ENCODE measurements at places on chromosomes 3 and 15.

GRCh38 chr3:151630938-151631441 is 102.7 kb upstream of the AADACL2 start:
- no peak for DNase-seq

DNA sequence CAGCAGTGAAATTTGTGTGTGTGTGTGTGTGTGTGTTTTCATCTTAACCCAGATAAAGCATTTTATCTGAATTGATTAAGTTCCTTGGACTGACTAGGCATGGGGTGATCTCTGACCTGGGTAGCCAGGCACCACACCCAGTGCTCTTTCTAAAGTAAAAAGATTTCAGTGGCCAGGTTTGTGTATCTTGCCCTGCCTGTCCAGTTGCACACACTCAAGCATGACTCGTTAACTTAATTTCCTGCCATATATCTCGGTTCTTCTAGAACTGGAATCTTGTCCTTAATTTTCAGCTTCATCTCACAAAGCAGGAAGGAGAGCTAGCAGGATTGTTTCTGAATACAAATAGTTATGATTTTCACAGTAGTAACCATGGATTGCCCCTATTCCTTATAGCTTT is 17.0 kb downstream of the TM4SF18 start:
- DNase-seq, result no peak

DNA sequence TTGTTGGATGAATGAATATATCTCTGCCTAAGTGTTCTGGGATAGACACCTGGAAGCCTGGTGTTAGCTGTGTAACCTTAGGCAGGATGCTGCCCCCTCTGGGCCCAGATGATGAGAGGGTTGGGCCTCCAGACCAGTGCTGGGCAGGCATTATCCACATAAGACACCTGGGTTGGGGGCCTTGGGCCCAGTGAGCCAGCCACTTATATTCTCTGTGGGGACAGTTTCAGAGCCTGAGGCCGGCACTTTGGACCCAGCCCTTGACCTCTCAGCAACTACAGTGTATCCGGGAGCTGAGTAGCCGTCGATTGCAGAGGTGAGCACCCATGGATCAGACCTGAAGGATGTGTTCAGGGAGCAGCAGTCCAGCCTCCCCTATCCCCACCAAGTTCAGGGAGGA is 2.2 kb downstream of the HEMK1 start:
- no peak for DNase-seq

DNA sequence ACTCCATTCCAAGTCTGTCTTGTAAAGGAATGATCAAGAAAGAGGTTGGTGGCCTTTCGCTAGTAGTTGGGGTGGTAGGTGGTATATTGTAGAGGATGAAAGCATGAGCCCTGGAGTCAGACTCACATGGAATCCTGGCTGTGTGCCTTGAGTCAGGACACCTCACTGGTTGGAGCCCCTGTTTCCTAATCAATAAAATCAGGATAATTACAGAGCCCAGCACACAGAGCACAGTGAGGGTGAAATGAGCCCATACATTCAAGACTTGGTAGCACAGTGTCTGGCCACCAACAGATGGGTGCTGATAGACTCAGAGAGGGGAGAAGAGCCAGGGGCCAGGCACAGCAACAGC is 95.1 kb upstream of the MYZAP start:
- no peak for DNase-seq

DNA sequence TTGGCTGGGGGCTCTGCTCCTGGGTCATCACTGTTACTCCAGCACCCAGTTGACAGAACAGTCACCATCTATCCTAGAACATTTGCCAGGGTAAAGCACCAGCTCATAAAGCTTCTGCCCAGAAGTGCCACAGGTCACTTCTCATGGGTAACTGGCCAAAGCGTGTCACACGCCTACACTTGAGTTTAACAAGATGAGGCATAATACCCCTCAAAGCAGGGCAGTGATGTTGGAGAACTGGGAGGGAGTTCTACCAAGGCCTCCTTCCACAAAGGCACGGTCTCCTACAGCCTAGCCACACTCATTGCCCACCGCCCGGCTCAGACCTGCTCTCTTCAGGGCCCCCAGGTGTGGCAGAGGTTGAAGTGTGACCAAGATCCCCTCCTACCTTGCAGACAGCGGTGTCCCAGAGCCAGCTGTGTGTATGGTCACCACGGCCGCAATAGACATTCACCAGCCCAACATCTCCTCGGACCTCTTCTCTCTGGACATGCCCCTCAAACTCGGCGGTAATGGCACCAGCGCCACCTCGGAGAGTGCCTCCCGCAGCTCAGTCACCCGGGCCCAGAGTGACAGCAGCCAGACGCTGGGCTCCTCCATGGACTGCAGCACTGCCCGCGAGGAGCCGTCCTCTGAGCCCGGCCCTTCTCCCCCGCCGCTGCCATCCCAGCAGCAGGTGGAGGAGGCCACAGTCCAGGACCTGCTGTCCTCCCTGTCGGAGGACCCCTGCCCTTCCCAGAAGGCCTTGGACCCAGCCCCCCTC is 107.7 kb downstream of the ETFA start:
- no peak for DNase-seq

DNA sequence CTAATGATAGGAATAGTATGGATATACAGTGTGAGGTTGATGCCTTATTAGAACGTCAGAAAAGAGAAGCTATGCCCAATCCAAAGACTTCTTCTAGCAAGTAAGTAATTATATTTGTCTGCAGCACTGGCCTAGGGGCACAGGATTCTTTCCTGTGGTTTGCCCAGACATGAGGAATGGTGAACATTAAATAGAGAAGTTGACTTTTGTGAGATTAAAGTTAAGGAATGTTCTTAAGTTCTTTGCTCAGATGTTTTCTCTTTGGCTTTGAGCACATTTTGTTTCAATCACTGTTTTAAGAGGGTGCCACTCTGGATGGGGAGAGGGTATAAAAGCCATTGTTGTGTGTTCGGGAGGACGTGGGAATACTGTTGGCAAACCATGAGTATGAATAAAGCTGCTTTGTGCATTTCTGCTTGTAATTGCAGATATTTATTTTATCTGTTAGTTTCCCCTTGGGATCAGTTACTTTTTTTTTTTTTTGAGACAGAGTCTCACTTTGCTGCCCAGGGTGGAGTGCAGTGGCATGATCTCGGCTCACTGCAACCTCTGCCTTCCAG is 8.3 kb downstream of the KIF23 start:
- no peak for DNase-seq

Data from stimulated activated CD4-positive, alpha-beta T cell treated with anti-CD3 and anti-CD28 coated beads, Interleukin-1b, Interleukin-23, amount 100 ng/mL, for 48 hours (primary cell).